ENCODE measurements at places on chromosomes 2 and 18. TPM values are rescaled to one million over a fixed set of nuclear protein-coding genes. Genes with fewer than 3 reads are reported as not detected.

- DNase-seq = peak; percentile 55
These were observed 10.7 kb downstream of the RPL31 start for GRCh38 chr2:101012706-101013181.

DNA sequence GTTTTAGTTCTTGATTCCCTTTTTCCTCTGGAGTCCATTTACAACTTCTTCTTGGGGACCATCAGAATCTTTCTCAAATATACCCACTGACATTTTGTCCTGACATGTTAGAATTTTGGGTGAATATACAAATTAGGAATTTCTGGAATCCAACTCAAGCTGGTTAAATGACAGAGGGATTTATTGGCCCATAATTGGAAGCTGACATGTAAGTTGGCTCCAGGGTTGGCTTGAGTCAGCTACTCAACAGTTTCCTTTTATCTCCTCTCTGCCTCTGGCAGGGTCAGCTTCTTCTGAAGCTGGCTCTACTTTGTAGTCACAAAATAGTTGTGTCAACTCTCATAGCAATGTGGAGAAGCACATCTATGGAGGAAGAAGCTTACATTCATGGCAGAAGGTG is 36.6 kb upstream of the PPP1R1C start:
- DNase-seq = no peak

DNA sequence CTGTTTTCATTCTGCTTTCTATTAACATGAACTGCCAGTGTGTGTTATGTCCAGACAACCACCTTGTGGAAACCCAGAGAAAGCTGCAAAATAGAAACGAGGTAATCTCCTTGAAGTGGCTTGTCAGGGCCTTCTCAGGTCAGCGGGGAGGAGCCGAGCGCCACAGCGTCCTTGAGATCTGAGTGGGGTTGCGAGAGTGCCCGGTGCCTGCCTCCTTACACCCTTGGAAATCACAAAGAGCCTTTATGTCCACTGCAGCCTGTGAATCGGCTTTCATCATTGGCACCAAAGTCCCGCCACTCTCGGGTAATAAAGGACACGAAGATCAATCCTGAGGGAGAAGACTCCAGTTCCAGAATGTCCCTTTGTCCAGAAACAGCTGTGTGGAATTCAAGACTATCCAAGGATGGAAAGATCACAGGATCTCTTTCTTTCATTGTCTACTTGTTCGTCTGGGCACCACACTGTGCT is 135.2 kb downstream of the HRH4 start:
- no peak for DNase-seq

GRCh38 chr2:65130664-65131175 is 814 bp upstream of the RAB1A start:
- no peak for DNase-seq

GRCh38 chr2:35864141-35864540 is 491.4 kb upstream of the CRIM1 start:
- no peak for DNase-seq

DNA sequence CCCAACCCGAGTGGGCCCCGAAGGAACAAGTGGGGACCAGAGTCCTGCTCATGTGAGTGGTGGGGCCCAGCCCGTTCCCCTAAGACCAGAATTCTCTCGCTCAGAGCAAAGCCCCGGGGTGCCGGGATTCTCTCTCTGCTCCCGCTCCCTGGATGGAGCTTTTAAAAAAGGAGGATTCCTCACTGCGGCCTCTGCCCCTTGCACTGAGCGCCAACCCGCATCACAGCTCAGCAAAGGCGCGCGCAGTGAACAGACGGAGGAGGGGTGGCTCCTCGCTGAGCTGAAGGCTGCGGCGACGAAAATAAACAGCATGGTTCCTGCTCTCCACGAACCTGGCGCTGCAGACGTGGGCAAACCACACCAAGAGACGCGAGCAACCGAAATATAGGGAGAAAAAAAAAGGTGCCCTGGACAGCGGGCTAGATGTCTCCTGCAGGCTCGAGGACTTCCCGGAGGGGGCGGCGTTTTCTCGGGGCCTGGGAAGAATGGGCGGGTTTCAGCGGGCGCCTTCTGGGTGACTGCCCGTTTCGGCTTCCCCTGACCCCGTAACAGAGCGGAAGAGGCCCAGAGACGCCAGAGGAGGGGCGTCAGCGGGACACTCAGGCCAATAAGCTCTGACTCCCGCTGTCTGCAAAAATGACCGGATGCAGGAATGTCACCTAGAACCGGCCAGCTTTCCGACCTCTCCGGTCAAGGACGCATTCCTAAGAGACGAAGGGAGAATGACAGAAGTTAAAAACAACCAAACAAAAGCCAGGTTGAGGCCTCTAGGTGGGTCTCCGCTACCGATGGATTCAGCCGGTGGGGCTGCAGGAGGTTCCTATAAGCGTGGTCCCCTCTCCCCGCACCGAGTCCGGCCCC is 819 bp upstream of the KLF11 start:
- peak; percentile 47 for DNase-seq

DNA sequence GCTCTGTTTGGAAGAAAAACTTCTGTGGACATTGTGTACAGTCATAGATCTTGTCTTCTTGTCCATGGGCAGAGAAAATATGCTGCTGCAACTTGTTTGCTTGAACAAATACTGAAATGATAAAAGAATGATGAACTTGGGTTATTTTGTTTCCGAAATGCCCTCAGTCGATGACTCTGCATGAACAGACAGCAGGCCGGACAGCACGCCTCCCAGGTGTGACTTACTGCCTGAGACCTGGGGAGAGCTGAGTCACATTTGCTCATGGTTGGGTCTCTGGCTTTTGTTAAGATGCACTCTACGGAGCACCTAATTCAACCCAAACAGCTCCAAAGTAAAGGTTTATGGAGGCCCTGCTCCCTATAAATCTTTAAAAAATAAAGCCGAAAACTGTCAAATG is 262.5 kb downstream of the ZNF521 start:
- DNase-seq = no peak

Gene EVX2
- not detected for total RNA-seq

Gene KANSL1L
- 13.0 TPM for total RNA-seq

Gene CWC22
- 16.9 TPM for total RNA-seq

Data from endothelial cell (in vitro differentiated cells).